Common myeloid progenitor, CD34-positive (primary cell): ENCODE measurements at places on chromosomes 16 and 17.
A peak's percentile ranks its signal among the peaks of the same experiment; 100 is the strongest.

GRCh38 chr16:30746638-30747175 lies 1.5 kb upstream of the PHKG2 start:
- no peak for DNase-seq

- no peak for DNase-seq
These were observed 201.2 kb upstream of the ERCC4 start for GRCh38 chr16:13718748-13719147.

GRCh38 chr16:54780266-54780665 lies 150.4 kb upstream of the IRX5 start:
- DNase-seq = no peak

- no peak for DNase-seq
These were observed 74.7 kb upstream of the CA10 start for GRCh38 chr17:52233176-52233575.

- DNase-seq = no peak
These were observed 80.2 kb downstream of the RPTOR start for GRCh38 chr17:80624864-80625263.

GRCh38 chr16:68073902-68074760 lies 11.0 kb upstream of the NFATC3 start:
- DNase-seq = no peak

DNA sequence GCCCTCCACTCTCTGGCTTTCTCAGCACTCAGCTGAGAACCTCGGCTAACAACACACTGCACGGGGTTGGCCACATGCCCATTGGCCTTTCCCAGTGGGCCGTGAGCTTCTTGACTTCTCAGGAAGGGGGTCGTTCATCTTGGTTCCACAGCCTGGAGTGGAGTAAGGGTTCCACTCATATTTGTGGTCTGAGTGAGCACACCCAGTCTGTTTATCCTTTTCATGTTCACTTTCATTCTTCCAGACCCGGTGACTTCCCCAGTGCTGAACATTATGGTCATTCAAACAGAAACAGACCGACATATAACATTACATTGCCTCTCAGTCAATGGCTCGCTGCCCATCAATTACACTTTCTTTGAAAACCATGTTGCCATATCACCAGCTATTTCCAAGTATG lies 8.2 kb downstream of the MILR1 start:
- no peak for DNase-seq

GRCh38 chr17:43175213-43176118 lies 4.5 kb downstream of the NBR1 start:
- no peak for DNase-seq

- DNase-seq = no peak
These were observed 71.2 kb downstream of the PLD6 start for GRCh38 chr17:17134957-17135333.

GRCh38 chr17:78709751-78710181 lies 72.3 kb downstream of the CYTH1 start:
- DNase-seq = no peak

- no peak for DNase-seq
These were observed 216.8 kb downstream of the ENGASE start for GRCh38 chr17:79291391-79291790.

GRCh38 chr16:29848420-29849297 lies 14.4 kb downstream of the CDIPT start:
- DNase-seq = peak; percentile 75

- DNase-seq = no peak
These were observed 7.4 kb downstream of the MAP3K3 start for GRCh38 chr17:63629627-63630026.

GRCh38 chr16:57640612-57641011 lies 12.2 kb downstream of the ADGRG1 start:
- no peak for DNase-seq

DNA sequence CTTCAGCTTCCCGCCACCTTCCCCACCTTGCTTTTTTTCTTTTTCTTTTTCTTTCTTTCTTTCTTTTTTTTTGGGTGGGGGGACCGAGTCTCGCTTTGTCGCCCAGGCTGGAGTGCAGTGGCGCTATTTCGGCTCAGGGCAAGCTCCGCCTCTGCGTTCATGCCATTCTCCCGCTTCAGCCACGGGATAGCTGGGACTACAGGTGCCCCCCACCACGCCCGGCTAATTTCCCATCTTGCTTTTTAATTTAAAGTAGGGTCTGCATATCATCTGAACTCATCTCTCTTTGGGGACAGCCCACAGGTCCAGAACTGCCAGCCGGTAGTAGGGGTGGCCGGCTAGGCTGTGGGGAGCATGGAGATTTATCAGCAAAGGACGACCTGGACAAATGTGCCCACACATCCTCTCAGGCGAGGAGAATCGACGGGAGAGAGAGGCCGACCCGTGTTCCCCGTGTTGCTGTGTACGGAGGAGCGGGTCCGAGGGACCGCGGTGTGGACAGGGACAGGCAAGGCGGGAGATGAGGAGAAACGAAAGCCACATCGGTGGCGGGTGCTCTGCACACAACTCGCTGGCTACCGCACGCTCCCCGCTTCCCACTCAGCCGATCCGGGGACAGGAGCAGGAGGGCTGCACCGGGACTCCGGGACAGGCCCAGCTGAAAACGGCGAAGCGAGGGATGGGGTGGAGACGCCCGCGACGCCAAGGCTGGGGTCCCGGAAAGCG lies 2.4 kb downstream of the MT1M start:
- DNase-seq = no peak

DNA sequence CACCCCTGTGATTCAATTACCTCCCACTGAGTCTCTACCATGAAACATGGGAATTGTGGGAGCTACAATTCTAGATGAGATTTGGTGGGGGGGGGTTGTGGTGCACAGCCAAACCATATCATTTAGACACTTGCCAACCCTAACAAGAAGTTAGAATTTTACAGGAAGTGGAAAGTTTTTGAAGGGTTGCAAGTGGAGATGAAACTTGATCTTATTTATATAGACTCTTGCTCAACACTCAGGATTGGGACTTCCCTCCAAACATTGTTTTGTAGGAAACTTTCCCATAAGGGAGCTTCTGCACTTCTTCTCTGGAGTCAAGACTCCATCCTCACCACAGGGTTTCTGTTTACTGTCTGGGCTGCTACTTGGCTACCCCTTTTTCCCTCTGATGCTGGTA lies 266.7 kb upstream of the CDH11 start:
- DNase-seq = no peak

DNA sequence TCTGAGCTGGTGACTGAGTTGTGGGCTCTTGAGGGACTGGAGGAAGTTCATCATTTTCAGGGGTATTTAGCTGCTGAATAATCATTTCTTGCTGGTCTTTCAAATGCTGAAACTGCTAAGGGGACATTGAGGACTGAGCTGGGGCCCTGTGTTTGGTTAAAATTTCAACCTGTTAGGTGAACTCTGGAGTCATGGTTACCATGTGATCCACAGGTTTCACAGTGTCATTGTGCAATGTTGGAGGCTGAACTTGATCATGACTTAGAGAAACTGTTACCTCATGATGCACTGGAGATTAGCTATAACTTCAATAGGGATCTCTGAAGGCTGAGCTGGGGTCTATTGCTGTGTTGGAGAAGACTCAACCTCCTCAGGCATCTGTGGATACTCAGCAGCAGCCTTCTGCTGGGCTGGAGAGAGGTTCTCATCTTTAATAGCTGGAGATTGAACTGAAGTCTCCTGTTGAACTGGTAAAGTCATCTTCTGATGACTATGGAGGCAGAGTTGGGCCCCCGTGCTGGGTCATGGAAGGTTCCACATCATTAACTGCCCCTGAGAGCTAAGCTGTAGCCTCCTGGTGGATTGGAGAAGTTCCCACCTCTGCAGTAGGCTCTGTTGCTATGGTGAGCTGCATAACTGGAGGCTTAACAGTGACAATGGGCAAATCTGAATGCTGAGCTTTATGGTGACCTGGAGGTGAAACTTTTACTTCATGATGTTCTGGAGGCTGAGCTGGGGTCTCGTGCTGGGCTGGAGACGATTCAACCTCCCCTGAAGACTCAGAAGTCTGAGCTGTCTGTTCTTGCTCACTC lies 15.2 kb downstream of the RDM1 start:
- DNase-seq = peak; percentile 33

GRCh38 chr17:50532452-50533024 lies at the start of gene EPN3:
EPN3 (plus strand) TSS chr17:50532735; CDS start chr17:50536557, 3,822 bp downstream.
- peak; percentile 47 for DNase-seq

- no peak for DNase-seq
These were observed 32.7 kb downstream of the RFFL start for GRCh38 chr17:35030780-35031179.

- DNase-seq = no peak
These were observed 287.9 kb downstream of the CPPED1 start for GRCh38 chr16:12515746-12516145.

GRCh38 chr17:40558890-40559563 lies 6.2 kb downstream of the CCR7 start:
- no peak for DNase-seq

DNA sequence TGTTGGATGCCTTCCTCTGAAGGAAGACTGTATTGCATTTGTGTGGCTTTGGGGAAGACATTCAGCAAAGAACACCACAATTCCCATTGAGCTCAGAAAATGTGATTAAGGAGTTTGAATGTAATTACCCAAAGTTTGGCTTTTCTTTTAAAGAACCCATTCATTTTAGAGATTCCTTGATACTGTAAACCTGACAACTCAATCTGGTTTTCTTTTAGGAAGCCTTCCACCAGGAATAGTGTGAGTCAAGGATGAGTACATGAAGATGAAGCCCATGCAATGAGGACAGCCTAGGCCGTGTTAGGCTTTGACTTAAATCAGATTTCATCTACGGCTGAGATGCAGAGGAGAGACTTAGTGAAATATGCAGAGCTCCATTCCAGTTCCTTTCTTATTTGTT lies 271.7 kb upstream of the TBX2 start:
- DNase-seq = no peak

- DNase-seq = no peak
These were observed 79.5 kb upstream of the GNG13 start for GRCh38 chr16:879986-880385.

- no peak for DNase-seq
These were observed 1.4 kb downstream of the UBE2I start for GRCh38 chr16:1310832-1311200.

DNA sequence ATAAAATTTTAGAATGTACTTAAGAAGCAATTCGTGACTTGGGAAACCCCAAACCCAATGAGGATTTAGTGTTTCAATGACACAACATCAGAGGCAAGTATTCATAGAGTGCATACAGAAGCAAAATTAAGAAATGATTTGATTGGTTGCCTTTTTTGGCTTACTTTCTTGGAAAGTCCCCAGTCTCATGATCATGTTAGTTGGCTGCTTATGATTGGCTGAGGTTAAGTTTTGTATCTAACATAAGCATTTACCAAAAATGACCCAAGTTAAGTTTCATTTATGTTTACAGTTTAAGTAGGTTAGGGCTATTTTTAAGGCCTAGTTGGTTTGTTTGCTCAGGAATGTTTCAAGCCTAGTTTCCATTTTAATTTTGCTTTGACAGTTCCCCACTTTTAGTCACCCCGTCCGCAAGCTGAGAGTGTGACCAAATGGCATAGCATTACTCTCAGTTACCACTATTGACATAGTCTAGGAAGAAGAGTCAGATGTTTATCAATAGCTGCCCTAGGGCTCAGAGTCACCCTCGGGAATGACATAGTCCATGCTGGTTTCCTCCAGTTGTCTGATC lies 36.2 kb downstream of the DGKE start:
- DNase-seq = peak; percentile 13

- no peak for DNase-seq
These were observed 144.1 kb upstream of the KCNJ18 start for GRCh38 chr17:21548236-21548635.
